ENCODE measurements at places on chromosomes 16 and 17.

DNA sequence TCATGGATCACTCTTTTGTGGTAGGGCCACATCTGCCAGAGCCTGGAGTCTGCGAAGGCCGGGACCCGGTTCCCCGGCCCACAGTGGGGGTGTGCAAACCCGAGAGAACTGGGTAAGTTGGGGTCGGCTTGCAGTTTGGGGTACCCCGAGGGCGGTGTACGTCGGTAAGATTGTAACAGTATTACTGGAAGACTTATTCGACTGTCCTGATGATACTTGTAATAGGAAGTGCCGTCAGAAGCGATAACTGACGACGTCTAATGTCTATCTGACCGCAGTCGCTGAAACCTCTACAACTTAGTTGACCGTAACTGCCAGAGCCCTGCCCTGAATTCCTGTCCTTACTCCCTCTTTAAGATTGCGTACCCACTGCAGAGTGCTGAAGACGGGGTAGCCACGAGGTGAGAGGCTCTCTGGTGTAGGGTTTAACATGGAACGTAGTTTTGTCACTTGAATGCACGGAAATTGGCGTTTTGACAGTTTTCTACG is 24.0 kb downstream of the TRPV2 start:
- DNase-seq, result no peak
- no peaks in the 10 kb centered on the region for H3K27me3 ChIP-seq
- peak overlapping the region; percentile 100 for H3K4me3 ChIP-seq
- peak overlapping the region; percentile 93 for H3K27ac ChIP-seq

- peaks cover 9% of the 10 kb centered on the region for H3K4me1 ChIP-seq
- no peak overlapping the region for H3K4me3 ChIP-seq
- H3K36me3 ChIP-seq, result peaks cover 8% of the 10 kb centered on the region
- H3K27ac ChIP-seq, result no peak overlapping the region
- no peaks in the 10 kb centered on the region for H3K27me3 ChIP-seq
Observed at GRCh38 chr17:82565551-82565950, 46.0 kb downstream of the FOXK2 start.

- H3K4me1 ChIP-seq, result peaks cover 11% of the 10 kb centered on the region
- DNase-seq, result no peak
- peaks cover 74% of the 10 kb centered on the region for H3K27me3 ChIP-seq
- H3K36me3 ChIP-seq, result peaks cover 4% of the 10 kb centered on the region
- peak overlapping the region; percentile 73 for H3K4me3 ChIP-seq
- no peak overlapping the region for H3K27ac ChIP-seq
Observed at GRCh38 chr16:86511317-86512161, 1.2 kb downstream of the FOXF1 start.

- no peak overlapping the region for H3K4me3 ChIP-seq
- no peak for DNase-seq
- H3K36me3 ChIP-seq, result no peaks in the 10 kb centered on the region
- peaks cover 14% of the 10 kb centered on the region for H3K4me1 ChIP-seq
Observed at GRCh38 chr17:72004611-72005331, 116.0 kb upstream of the SOX9 start.

GRCh38 chr17:7897090-7897489 is 8.5 kb downstream of the CHD3 start:
- H3K4me1 ChIP-seq, result peaks cover 6% of the 10 kb centered on the region
- no peaks in the 10 kb centered on the region for H3K27me3 ChIP-seq
- H3K36me3 ChIP-seq, result peaks cover 50% of the 10 kb centered on the region
- DNase-seq, result no peak
- no peak overlapping the region for H3K4me3 ChIP-seq

GRCh38 chr17:14772776-14773175 is 471.9 kb downstream of the HS3ST3B1 start:
- DNase-seq, result no peak
- no peak overlapping the region for H3K4me3 ChIP-seq
- H3K36me3 ChIP-seq, result no peaks in the 10 kb centered on the region
- peaks cover 5% of the 10 kb centered on the region for H3K27me3 ChIP-seq
- no peak overlapping the region for H3K27ac ChIP-seq

GRCh38 chr17:1197781-1198490 is 18.2 kb upstream of the ABR start:
- peaks cover 14% of the 10 kb centered on the region for H3K27me3 ChIP-seq
- H3K27ac ChIP-seq, result no peak overlapping the region
- no peaks in the 10 kb centered on the region for H3K4me1 ChIP-seq
- no peaks in the 10 kb centered on the region for H3K36me3 ChIP-seq
- no peak for DNase-seq

GRCh38 chr17:20992987-20993862 is 49.6 kb downstream of the USP22 start:
- H3K36me3 ChIP-seq, result peaks cover 4% of the 10 kb centered on the region
- peak; percentile 84 for DNase-seq
- H3K4me3 ChIP-seq, result peak overlapping the region; percentile 76
- H3K4me1 ChIP-seq, result peaks cover 23% of the 10 kb centered on the region

- peaks cover 5% of the 10 kb centered on the region for H3K27me3 ChIP-seq
- no peak for DNase-seq
- H3K4me3 ChIP-seq, result no peak overlapping the region
Observed at GRCh38 chr16:73322856-73323255, 274.9 kb upstream of the ZFHX3 start.

DNA sequence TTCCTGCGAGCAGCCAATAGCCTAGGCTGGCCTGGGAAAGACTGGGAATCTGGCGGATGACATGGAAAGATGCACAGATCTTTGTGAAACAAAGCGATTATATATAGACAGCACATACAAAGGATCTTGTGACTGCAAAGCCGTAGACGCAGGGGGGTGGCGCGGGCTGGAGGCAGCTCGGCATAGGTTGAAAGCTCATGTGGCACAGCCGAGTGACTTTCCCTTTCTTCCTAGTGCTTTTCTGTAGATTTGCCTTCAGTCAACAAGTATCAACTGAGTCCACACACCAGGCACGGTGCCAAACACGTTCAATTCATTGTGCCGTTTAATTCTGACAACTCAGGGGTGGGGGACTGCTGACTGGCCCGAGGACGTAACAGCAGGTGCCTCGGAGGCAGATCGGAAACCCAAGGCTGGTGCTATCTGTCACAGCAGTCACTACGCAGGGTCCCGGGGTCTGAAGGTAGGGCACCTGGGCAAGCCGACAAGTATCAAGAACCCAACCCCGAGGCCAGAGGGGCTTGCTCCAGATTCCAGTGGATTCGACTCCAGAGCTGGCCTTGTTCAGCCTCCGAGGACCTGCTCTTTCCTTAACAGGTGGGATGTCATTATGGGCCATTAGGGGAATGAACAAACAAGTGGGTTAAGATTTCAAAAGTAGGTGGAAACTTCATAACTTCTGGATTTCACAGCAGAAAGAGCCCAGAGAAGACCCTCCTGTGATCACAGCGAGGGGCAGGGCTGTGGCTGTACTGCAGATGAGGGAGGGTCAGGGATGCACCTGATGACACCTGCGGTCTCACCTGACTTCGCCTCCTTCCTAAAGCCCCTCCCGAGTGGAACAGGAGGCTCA is 5.9 kb downstream of the PAM16 start:
- no peak for DNase-seq
- peak overlapping the region; percentile 45 for H3K4me3 ChIP-seq
- H3K4me1 ChIP-seq, result peaks cover 12% of the 10 kb centered on the region
- no peaks in the 10 kb centered on the region for H3K36me3 ChIP-seq

GRCh38 chr17:79174905-79175856 is 100.6 kb downstream of the ENGASE start:
- no peaks in the 10 kb centered on the region for H3K36me3 ChIP-seq
- no peak overlapping the region for H3K27ac ChIP-seq
- no peak overlapping the region for H3K4me3 ChIP-seq
- no peaks in the 10 kb centered on the region for H3K4me1 ChIP-seq

DNA sequence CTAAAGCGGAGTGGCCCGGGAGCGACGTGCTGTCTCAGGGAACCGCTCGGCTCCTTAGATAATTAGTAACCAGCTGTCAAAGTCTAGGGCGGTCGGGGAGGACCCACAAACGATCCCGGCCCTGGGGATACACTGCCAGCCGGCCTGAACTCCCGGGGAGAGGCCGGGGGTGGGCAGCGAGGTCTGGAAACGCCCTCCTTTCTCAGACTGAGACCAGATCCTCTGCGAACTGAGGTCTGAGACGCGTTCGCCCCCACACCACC is 1.3 kb downstream of the HNF1B start:
- H3K27me3 ChIP-seq, result peaks cover 95% of the 10 kb centered on the region
- peak overlapping the region; percentile 88 for H3K4me3 ChIP-seq
- peaks cover 5% of the 10 kb centered on the region for H3K4me1 ChIP-seq
- no peaks in the 10 kb centered on the region for H3K36me3 ChIP-seq

DNA sequence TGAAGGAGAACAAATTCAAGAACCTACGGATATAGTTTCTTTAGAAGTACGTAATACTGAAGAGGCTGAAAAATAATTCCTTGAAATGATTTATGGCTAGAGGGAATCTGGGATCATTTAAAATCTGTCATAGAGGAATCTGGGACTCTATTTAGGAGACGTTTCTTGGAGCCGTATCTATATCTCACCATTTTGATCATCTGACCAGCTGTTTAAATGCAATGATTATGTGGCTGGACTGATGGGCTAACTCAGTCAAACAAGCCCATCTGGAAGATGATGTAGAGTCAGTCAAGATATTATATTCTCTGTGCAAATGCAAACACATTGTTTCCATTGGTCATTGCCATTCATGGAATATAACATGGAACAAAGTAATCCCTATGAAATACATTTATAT is 467.7 kb upstream of the ZFHX3 start:
- no peak overlapping the region for H3K27ac ChIP-seq
- no peak overlapping the region for H3K4me3 ChIP-seq
- no peaks in the 10 kb centered on the region for H3K36me3 ChIP-seq

DNA sequence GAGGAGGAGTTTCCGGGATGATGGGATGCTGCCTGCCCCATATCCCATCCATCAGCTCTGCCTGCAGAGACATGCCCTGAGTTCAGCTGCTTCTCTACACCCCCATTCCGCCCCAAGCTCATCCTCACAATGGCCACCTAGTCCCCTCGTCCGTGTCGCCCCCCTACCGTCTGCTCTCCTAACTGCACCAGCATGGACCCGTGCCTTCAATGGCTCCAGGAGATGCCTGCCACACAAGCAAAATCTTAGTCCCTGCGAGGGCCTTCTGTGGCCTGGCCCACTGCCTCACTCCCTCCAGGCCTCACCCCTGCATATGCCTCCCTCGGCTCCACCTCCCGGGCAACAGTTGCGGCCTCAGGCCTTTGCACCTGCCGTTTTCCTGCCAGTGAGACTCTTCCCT is 1.8 kb upstream of the TELO2 start:
- DNase-seq, result no peak
- no peak overlapping the region for H3K27ac ChIP-seq
- H3K27me3 ChIP-seq, result peaks cover 3% of the 10 kb centered on the region
- no peak overlapping the region for H3K4me3 ChIP-seq
- H3K36me3 ChIP-seq, result no peaks in the 10 kb centered on the region

GRCh38 chr16:7303052-7303610 is 29.5 kb upstream of the RBFOX1 start:
- no peaks in the 10 kb centered on the region for H3K4me1 ChIP-seq
- H3K27ac ChIP-seq, result no peak overlapping the region
- no peak for DNase-seq
- H3K36me3 ChIP-seq, result no peaks in the 10 kb centered on the region

GRCh38 chr17:55584055-55584685 is 72.9 kb upstream of the SMIM36 start:
- no peaks in the 10 kb centered on the region for H3K36me3 ChIP-seq
- DNase-seq, result no peak
- H3K4me1 ChIP-seq, result peaks cover 30% of the 10 kb centered on the region

- H3K36me3 ChIP-seq, result peaks cover 26% of the 10 kb centered on the region
- no peaks in the 10 kb centered on the region for H3K27me3 ChIP-seq
- no peaks in the 10 kb centered on the region for H3K4me1 ChIP-seq
- DNase-seq, result no peak
Observed at GRCh38 chr16:25270577-25270976, 12.9 kb upstream of the ZKSCAN2 start.
